ENCODE measurements at places on chromosomes 7 and 10.

- DNase-seq = peak; percentile 4
These were observed 20.9 kb downstream of the AKR1D1 start for GRCh38 chr7:138097064-138097741.

DNA sequence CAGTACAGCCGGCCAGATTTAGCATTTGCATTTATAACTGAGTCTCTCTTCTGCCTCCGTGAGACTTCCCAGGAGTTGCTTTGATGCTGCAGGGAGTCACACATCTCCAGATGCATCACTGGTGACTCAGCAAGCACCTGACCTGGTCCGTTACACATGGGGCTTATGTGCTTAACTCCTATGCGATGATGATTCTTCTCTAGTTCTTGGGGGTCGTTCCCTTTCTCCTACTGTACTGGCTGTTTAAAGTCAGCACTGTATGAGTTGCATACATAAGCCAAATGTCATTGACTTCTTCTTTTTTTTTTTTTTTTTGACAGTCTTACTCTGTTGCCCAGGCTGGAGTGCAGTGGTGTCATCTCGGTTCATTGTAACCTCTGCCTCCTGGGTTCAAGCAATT is 13.0 kb upstream of the AKR1E2 start:
- peak; percentile 75 for DNase-seq

GRCh38 chr10:97180363-97180755 is 5.4 kb downstream of the SLIT1 start:
- DNase-seq = no peak

- DNase-seq = no peak
These were observed 76.2 kb upstream of the SLC25A13 start for GRCh38 chr7:96397936-96398598.

DNA sequence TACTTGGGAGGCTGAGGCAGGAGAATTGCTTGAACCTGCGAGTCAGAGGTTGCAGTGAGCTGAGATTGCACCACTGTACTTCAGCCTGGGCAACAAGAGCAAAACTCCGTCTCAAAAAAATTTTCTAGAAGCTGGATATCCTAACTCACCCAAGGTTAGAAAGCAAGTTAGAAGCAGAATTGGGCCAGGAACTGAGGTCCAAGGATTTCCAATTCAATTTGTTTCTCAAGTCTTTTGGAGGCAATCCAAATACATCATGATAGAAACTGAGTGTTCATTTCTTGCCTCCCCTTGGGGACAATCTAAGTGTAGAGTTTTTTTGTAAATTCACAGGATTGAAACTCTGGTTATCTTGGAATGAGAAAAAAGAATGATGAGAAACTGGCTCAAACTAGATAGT is 45.5 kb downstream of the LAMB1 start:
- DNase-seq = no peak

DNA sequence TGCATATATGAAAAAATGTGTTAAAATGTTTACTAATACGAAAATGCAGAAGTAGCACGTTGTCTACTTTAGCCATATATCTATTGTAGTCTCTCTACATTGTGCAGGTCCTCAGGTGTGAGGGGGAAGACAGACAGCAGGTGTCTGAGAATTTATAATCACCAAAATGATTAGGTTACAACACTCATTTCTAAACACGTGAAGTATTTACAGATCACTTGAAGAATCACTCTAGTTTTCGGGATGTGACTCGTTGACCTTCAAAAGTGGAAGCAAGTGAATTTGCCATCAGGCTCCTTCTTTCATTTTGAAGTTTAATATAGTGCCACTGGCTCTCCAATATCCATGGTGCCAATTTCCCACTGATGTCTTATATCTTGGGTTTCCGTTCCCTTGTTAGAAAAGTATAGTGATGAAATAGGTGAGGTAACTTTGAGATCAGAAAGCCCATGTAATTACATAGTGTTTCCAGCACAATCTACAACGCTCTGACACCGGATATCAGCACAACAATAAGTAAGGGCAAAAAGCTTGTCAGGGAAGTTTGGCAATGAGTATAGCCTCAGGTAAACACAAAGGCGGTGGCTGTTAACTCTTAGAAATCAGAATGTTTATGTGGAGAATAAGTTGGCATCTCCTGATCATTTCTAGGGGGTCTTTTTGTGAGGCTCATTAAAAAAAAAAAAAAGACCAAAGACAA is 57.5 kb upstream of the SP4 start:
- no peak for DNase-seq

- no peak for DNase-seq
These were observed 509.9 kb downstream of the PARD3 start for GRCh38 chr10:34305189-34305588.

DNA sequence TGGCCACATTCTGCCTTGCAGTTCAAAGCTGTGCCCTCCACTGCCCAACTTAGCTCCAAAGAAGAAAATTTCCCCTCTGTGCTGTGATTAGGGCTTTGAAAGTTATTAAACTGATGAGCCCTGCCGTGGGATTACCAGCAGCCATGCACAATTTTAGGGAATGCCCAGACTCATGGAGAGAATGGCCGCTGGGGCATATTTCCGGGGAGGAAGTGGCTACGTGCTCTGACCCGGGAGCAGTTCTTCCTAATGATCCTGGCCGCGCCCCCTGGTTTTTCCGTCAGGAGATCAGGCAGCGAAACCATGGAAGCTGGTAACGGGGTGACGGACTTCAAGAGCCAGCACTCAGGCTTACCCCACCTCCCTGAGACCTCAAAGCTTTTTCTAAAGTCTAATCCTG is 365.5 kb upstream of the PFKP start:
- no peak for DNase-seq

- DNase-seq = no peak
These were observed 33.3 kb downstream of the SNX13 start for GRCh38 chr7:17907014-17907413.

DNA sequence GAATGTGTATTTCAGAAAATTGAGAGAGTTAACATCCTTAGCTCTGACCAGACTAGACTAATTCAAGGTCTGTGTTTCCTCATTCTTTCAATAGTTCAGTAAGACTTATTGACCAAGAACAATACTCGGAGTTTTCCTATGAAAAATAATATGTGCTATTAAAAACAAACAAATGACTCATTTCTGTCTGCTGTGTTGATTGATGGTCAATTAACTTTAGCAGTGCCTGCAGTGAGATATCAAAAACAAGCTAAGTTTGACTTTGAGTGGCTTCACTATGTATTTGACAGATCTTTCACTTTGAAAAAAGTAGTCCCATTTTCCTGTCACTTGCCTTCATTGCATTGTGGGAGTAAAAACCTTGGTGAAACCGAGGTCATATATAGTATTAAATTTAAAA is 91.0 kb downstream of the GNAT3 start:
- DNase-seq = no peak

Data from AG08395 (cell line).